ENCODE measurements at places on chromosomes 6 and 20.

- DNase-seq: no peak
Measured at GRCh38 chr20:31945785-31946184, 6.1 kb downstream of the PDRG1 start.

GRCh38 chr6:133131621-133132465, 109.3 kb upstream of the EYA4 start:
- DNase-seq: no peak

- no peak for DNase-seq
Measured at GRCh38 chr6:75691012-75691411, 58.0 kb upstream of the MYO6 start.

DNA sequence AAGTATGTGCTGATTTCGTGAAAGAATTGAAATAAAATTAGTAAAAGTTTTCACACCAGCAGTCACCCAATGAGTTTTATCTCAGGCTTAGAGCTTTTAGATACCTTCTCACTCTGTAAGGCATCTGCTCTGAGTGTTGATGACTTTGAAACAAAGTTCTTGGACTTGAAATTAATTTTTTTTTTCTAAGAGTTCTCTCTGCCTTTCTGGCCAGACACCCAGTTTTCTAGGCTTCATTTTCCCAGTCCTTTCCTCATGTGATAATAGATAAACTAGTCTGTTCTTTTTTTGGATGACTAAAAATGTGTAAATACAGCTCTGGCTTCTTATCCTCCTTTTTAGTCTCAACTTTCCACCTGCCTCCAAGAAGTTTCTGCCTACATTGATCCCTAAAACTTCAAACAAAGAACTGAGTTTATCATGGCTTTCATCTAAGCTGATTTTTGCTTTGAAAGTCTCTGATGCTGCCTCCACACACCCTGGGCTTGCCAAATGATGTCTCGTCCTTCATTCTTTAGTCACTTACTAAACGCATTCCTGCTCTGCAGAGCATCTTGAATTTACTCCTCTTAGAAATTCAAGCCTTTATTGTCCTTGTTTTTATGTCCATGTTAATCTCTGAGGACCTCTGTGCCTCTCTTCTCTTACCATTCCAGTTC, 32.7 kb downstream of the SLX4IP start:
- DNase-seq: no peak

DNA sequence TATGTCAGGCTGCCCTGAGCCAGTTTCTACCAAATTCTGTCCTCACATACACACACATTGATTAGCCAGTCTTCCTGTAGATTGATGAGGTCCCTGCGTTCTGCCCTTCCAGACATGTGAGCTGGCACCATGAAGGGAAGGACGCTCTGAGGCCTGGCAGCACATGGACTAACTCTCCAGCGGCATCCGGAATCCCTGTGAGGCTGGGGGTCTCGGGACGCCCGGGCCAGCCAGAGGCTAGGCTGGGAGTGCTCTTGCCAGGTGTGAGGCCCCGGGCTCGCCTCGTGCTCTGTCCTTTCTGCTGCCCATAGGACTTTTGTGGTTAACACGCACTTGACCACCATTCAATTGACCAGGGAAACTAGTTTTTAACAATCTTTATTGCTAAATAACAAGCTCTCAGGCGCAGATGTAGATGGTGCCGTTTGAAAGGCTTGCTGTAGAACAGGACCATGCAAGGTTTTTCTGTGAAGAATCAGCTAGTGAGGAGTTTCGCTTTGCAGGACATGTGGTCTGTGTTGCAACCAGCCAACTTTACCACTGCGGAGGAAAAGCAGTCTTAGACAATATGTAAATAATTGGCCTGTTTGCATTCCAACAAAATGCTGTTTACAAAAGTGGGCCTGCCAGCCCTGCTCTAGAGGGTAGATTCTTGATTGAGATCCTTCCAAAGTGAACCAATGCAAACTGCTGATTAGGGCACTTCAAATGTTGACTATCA, 29.3 kb downstream of the FOXF2 start:
- DNase-seq: no peak

DNA sequence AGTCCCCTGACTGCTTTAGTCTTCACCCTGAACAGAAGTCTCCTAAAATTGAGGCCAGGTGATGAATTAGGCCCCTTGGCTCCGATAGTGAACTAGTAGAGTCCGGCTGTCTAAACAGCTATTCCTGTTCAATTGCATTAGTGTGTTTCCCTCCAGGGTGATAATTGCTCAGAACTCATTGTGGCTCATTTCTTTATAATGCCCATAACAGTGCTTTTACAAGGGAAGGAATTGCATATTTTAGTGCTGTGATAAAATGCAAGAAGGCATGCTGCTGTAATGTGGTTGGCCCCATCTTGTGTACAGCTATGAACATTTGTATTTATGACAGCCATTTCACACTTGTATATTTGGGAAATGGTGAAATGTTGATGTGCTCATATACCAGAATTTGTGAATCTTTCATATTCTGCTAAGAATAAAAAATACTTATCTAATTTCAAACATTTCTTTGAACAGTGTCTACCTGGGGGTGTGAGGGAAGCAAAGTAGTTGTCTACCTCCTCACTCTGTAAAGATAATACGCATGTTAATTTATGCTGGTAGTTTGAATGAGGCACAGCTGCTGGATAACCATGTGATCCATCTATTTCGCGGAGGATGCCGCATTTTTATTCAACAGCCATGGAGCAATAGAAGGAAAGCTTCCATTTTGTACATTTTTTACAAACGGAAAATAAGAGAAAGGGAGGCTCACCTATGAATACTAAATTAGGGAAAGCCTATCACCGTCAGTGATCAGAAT, 451.4 kb downstream of the NKAIN2 start:
- no peak for DNase-seq

- DNase-seq: no peak
Measured at GRCh38 chr6:169957351-169957963, 206.0 kb downstream of the ERMARD start.

DNA sequence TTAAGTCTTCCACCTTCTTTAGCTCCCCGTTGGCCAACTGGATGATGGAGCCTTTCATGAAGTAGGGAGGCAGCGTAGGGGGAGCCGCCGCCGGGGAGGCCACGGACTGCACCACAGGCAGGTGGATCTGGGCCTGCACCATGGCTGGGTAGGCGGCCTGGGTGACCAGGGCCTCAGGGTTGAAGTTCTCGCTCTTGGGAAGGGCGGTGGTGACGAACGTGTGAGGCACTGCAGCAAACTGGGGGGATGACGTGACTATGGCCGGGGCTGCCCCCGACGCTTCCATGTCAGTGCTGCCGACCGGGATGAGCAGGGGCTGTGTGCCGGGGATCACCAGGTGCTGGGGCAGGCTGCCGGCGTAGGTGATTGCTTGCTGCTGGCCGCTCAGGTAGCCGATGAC, 88.1 kb downstream of the GMPR start:
- no peak for DNase-seq

DNA sequence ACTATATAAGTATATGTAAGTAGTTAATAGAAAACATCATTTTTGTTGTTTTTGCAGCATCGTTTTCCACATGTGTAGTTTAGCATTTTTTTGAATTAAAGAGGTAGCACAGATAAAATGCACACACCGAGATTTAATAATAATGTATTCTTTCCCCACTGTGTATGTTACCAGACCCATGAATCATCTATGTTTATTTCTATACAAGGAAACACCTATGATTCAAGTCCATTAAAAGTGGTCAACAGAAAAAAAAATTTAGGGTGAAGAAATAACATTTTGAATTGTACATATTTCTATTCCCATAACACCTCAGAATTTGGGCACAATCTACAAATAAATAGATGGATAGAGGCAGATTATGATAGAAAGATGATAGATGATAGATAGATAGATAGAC, 31.7 kb upstream of the HCRTR2 start:
- no peak for DNase-seq

- DNase-seq: no peak
Measured at GRCh38 chr6:30769853-30770524, 25.6 kb upstream of the IER3 start.

DNA sequence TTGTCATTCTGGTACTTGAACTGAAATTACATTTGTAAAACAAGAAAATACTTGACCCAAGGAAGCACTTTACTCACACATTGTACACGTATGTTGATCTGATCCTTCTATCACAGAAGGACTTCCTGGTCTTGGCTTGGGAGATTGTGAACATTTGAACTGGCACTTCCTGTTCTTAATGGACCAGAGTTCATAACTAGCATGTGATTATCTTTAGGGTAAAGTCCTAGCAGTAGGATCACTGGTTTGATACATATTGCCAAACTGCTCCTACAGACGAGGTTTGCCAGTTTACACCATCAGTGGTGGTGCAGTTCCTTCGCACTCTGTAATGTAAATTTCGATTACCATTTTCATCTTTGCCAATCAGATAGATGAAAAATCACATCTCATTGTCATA, 12.7 kb downstream of the HECA start:
- DNase-seq: no peak

DNA sequence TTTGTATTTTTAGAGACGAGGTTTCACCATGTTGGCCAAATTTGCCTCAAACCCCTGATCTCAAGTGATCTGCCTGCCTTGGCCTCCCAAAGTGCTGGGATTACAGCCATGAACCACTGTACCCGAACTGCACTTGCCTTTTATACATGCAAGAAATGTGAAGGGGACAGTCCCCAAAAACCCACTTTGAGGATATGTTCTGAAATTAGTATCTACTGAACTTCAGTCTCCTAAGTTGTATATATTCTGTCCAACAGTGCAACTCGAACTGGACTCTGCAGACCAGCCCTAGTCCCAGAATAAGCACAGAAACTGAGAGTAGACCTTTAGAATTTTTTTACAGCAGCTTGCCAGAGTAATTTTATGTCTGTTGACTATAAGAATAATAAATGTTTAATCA, 28.5 kb downstream of the BACH2 start:
- DNase-seq: no peak

- no peak for DNase-seq
Measured at GRCh38 chr20:36408219-36408618, 102.1 kb downstream of the DLGAP4 start.

- no peak for DNase-seq
Measured at GRCh38 chr6:26311385-26312095, 53.5 kb upstream of the BTN3A2 start.

DNA sequence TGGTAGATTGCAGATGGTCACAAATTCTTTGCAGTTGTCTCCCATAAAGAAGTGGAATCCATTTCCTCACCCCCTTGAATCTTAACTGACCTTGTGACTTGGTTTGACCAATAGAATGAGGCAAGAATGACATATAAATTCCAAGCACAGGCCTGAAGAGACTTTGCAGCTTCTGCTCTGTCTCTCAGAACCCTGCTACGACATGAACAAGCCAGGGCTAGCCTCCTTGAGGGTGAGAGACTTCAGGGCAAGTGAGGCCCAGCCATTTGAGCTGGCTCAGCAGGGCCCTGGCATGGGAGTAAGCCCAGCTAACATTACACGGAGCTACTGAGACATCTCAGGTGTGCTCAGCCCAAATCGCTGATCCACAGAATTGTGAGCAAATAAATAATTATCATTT, 216.3 kb upstream of the MAN1A1 start:
- DNase-seq: no peak

DNA sequence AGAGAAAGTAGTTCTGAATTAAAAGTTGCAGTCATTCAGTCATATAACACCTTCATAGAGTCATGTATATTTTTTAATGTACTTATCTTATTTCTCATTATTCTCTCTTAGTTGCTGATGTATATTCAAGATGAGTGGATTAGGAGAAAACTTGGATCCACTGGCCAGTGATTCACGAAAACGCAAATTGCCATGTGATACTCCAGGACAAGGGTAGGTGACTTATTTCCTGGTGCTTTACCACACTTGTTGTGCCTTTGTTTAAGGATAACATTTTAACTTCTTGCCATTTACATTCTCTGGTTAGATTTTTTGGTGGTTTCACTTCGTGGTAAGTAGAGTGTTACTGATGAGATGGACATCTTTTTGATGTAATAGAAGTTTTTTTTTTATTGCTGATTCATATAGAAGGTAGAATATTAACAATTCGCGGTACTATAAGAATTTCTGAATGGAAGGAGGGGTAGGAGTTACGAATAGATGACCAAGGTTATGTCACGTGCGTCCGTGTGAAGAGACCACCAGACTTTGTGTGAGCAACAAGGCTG, 120.5 kb downstream of the NCOA3 start:
- DNase-seq: no peak

DNA sequence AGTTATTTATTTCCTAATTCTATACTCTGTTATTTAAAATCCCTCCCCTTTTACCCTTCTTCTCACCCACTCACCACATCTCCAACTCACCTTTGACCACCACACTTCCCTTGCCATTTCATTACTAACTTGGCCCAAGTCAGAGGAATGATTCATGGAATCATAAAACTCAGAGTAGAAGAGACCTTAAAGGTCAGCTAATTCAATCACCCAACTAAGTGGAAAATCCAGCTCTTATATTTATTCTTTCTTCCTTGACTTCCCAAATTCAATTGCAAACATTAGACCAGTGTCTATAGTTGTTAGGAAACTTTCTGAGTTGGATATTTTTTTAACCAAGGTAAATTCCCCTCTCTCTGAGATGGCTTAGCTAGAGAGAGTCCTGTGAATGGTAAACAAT, 26.5 kb upstream of the HEY2 start:
- DNase-seq: no peak

GRCh38 chr20:56259948-56260347, 11.4 kb downstream of the MC3R start:
- no peak for DNase-seq

DNA sequence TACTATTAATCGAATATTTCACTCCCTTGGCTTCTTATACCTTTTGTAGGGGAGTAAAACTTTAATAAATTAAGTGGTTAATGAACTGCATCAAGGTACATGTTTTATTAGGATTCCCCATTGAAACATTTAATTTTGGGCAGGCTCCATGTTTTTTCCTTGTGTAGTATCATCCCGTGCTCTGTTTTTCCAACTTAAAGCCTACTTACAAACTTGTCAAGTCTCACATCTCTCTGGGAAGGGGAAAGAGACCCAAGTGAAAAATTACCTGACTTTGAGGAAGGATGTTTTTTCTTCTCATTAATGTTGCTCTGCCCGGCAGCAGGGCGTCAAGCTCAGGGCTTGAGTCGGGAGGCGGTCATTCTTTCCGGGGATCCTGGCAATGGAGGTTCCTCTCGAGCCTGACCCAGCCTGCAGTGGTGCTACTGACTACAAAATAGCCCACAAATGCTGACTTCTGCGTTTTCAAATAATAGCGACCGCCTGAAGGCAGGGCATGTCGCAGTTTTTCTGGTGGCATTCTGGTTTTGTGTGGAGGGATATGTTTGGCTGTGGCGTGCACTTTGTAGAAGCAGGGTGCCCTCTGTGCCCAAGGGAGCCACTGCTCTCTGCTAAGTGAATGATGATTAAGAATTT, 2.4 kb downstream of the DSP start:
- DNase-seq: no peak

DNA sequence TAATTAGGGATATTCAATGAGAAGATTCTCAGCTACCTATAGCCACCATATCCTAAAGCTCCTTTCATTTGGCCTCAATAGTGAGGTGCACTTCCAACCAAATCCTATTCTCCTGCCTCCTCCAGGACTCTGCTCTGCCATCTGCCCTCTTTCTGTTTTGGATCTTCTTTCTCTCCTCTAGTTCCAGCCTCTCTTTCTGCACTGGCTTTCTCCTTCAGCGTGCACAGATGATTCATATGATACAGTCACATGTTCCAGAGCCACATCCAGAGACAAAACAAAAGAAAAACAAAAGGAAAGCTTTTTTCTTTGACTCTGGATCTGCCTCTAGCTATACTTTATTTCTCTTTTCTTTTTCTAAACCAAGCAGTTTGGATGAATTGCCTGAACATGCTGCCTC, 531.9 kb upstream of the MAN1A1 start:
- DNase-seq: no peak

All from head of caudate nucleus (tissue), 42 donors.